Stimulated activated CD4-positive, alpha-beta T cell treated with anti-CD3 and anti-CD28 coated beads, Interleukin-1b, Interleukin-23, amount 100 ng/mL, for 1 hour (primary cell): ENCODE measurements at places on chromosomes 1 and 21.
A peak's percentile ranks its signal among the peaks of the same experiment; 100 is the strongest.

DNA sequence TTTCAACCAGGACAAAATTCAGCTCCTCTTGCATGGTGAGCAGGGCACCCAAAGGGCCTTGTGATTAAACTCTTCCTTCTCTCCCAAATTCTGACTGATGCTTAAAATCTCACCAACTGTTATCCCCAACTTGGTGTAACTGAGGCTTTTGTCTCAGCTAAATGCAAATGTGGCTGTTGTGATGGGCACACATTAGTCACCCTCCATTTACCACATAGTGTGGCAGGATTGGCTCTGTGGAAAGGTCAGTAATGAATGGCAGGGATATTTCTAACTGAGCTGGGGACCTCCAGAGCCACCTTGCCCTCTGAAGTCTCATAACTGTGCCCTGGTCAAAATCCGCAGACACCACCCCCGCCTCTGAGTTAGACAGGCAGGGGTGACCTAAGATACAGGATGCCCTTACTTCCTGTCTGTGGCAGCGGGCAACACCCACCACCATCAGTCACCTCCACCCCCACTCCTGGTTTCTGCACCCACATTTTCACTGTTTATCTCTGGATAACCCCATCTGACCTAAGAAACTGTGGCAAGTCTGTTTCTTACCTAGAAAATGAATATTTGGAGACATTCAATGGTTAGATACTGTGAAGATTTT lies 25.4 kb upstream of the RGS16 start:
- peak; percentile 27 for DNase-seq

DNA sequence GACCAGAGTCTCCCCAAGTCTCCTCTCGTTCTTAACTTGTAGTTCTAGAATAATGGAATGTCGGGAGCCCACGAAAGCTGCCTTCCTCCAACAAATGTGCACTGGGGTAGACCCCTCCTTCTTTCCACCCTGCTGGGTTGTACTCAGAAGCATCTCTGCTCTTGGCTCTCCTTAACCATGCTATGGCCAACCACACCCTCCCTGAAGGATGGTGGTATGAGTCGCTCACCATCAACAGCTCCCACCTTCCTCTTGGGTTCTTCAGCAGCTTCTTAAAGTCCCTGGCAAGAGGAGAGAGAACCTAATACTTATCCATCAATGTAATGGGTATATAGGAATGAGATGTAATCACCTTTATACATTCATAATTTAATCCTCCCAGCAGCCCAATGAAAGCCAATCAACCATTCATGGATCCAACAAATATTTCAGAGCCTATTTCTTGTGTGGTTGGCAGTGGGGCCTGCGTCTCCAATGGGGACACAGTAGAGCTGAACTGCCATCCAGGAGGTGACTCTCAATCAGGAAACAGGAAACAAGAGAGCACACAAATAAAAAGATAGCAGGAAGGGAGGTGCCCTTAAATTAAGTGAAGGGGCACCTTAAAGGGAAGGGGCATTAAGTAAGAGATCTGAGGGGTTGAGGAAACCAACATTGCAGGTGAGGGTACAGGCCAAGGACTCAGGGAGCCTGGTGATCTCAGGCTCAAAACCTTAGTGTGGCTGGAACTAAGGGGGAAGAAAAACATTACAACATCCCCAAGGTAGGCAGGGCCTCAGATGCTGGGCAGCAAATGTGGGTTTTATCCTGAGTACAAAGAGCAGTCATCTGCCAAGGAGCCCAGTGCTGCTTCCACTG lies 64.4 kb upstream of the ETS2 start:
- no peak for DNase-seq

GRCh38 chr1:205597691-205598314 lies 34.0 kb downstream of the ELK4 start:
- no peak for DNase-seq

GRCh38 chr21:45997495-45998275 lies 16.1 kb downstream of the COL6A1 start:
- no peak for DNase-seq

GRCh38 chr1:36624466-36624865 lies 141.8 kb upstream of the CSF3R start:
- no peak for DNase-seq

DNA sequence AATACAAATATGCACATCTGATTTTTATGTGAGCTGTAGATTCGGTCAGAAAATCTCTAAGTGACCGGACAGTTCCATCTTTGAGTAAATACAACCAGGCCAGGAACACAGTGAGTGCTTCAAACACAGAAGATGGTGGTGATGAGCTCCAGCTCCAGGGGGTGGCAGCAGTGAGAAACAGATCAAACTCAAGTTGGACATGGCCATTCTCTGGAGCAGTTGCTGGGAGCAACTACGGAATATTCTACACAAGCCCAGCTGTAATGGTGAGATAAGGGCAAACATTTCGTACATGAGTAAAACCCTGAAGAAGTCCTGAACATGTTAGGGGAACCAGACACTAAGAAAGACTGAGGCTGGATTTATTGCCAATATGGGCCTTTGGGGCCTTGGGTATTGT lies 100.7 kb downstream of the BARHL2 start:
- DNase-seq: no peak

DNA sequence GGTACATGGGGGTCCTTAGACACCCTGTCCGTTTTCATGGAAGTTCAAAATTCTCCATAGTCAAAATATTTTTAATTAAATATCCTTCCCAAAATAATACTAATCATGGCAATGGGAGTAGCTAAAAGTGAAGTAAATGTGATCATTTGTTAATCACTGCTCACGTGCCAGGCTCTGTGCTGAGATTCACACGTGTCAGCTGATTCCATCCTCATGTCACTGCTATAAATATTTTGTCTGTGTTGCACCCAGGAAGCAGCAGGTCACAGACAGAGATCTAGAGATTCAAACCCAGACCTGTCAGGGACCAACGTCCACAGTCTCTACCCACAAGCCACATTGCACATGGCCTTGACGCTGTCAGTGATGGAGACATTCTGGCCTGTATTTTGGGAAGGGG lies 74.3 kb downstream of the KLHDC7A start:
- DNase-seq: no peak

GRCh38 chr1:64594446-64594845 lies 124.5 kb downstream of the CACHD1 start:
- DNase-seq: no peak

- no peak for DNase-seq
Measured at GRCh38 chr1:224734261-224734935, 118.3 kb downstream of the CNIH3 start.

DNA sequence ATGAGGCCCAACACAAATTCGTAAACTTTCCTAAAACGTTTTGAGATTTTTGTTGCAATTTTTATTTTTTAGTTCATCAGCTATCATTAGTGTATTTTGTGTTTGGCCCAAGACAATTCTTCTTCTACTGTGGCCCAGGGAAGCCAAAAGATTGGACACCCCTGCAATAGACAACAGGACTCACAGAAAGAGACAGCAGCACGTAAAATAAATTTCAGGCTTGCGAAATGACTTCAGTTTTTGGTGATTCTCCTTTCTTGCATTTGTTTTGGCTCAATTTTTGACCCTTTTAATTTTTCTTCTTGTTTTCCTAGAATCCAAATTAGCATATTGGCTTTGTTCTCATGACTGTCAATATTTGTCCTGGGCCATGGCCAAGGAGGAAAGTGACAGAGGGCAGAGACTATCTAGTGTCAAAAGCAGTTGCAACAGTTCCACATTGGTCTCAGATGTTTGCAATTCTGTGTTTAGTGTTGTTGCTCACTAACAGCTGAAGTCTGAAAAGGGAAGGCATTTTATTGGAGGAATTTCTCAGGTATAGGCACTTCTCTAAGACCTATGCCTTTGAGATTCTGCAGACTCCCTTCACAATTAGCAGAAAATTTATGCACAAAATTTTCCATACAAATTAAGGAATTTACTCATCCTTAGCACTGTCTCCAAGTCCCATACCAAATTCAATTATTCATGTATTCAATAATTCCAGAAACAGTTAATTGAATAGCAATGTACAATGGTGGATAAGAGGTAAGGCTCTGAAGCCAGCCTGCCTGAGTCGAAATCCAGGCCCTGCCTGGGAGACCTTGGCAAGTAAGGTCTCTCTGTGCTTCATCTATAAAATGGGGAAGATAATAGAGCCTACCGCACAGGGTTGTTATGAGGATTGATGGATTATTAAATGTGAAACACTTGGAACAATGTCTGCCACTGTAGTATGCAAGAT lies 160.9 kb upstream of the IVNS1ABP start:
- no peak for DNase-seq

DNA sequence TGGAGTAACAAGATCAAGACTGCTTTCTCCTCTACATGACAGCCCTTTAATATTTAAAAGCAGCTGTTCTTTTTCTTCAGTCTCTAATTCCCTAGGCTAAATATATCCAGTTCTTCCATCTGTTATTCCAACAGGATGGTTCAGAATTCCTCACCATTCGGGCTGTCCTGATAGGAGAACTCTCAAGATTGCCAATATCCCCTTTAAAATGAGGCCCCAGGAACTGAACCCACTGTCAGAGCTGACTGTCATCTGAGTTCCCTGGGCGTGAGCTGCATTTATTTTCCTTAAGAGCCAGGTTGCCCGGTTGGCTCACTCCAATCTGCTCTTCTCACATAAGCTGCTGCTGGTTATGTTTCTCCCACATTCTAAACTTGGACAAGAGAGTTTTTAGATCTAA lies 177.6 kb downstream of the MIS18A start:
- DNase-seq: no peak

- DNase-seq: no peak
Measured at GRCh38 chr1:187819086-187819485, 990.3 kb downstream of the PLA2G4A start.
